Stimulated activated CD4-positive, alpha-beta T cell treated with anti-CD3 and anti-CD28 coated beads, Interleukin-1b, Interleukin-23, amount 100 ng/mL, for 4 hours (primary cell): ENCODE measurements at places on chromosomes 7 and 10.

GRCh38 chr7:1692515-1693418, 22.7 kb downstream of the ELFN1 start:
- no peak for DNase-seq

DNA sequence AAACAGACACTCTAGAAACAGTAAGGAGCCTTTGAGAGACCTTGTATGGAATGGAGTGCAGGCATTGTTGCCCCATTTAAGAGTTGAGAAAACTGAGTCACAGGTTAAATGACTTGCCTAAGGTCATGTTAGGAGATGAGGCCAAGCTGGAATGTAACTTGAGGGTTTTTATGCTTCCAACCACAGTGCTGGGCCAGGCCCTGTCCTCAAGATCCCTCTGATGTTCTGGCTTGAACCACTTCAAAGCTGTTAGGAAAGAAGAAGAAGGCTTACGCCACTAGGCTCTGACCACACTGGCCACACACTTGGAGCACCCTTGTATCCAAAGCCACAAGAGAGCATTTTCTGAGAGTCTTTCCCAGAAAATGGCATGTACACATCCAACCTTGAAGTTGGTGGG, 42.7 kb downstream of the PLAU start:
- no peak for DNase-seq

GRCh38 chr10:1035201-1035600, 9.5 kb upstream of the IDI2 start:
- no peak for DNase-seq

DNA sequence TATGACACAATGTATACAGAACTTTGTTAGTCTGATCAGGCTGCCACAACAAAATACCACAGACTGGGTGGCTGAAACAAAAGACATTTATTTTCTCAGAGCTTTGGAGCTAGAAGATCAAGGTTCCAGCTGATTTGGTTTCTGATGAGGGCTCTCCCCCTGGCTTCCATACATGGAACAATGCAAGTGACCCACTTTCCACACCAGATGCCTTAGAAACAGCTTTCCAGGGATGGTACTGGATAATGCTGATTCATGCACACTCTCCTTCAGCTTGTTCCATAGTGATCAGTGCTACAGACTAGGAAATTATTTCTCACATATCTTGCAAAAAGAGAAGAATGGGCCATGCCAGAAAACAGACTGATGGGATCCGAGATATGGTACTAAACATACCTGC, 1274.9 kb upstream of the SORCS1 start:
- no peak for DNase-seq

DNA sequence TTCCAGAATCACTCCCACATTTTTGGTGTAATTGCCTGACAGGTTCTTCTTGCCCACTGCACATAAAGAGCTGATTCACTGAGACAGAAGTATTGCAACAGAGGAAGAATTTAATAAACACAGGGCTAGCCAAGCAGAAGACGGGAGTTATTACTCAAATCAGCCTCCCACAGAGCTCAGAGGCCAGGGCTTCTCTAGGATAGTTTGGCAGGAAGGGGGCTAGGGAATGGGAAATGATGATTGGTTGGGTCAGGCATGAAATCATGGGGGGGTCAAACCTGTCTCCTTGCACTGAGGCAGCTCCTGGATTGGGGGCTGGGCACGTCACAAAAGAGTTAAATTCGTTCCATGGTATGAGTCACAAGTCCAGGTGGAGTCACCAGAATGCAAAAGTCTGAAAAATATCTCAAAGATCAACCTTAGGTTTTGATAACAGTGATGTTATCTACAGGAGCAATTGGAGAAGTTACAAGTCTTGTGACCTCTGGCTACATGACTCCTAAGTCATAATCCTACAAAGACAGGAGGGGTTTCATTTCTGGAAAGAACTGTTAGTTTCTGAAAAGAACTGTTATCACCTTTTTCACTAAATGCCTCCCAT, 30.2 kb upstream of the ERCC6 start:
- no peak for DNase-seq

GRCh38 chr10:12945690-12946359, 55.7 kb downstream of the CCDC3 start:
- DNase-seq = no peak

DNA sequence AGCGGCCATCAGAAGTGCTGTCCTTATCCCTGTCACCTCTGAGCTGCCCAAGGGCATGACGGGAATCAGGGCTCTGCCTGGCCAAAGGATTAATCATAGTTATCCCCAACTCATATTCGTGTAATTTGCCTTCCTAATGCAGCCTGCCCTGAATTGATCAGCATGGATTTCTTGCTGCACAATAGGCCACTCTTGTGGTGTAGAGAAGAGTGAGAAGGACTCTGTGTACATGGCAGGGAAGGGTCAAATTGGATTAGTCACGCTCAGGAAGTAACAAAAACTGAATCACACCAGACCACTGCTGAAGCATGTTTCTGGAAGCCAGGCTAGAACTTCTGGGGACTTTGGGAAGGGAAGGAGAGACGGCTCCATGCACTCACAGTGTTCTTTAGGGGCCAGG, 227.0 kb downstream of the BUB3 start:
- DNase-seq = no peak

DNA sequence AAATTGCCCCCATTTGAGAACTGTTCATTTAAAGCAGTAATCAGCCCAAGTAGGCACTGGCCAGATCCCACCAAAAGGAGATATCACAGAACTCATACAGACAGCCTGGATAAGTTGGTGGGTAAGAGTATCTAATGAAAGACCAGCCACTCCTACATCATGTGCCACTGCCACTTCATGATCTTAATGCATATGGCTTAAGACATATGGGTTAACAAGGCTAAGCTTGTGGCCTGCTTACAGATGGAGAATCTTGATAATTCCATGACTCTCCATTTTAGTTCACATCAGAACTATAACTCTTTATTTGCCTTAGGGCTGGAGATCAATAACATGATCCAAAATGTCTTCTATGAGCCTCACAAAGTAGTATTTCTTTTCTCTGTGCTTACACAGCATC, 6.8 kb upstream of the IFIT1B start:
- DNase-seq = no peak

GRCh38 chr7:27889800-27890199, 149.8 kb downstream of the TAX1BP1 start:
- DNase-seq = no peak

- no peak for DNase-seq
These were observed 97.4 kb downstream of the KLF6 start for GRCh38 chr10:3687510-3688081.

- DNase-seq = no peak
These were observed 49.9 kb upstream of the NANOS1 start for GRCh38 chr10:118979661-118980060.

- no peak for DNase-seq
These were observed 230.3 kb downstream of the INHBA start for GRCh38 chr7:41472427-41473125.

DNA sequence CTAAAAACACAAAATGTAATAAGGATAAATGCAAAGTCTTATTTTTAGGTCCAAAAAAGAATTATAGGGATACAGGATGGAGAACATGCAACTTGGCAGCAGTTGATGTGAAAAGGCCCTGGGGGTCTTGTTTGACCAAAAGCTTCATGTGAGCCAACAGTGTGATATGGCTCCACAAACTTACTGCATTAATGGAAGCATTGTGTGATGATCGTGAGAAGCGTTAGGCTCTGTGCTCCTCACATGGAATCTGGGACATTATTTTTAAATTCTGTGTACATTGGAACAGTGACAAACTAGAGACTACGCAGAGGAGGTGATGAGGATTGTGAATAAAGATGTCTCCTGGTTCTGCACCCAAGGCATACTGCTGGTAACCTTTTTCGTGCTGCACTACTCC, 39.1 kb upstream of the CALD1 start:
- DNase-seq = no peak

DNA sequence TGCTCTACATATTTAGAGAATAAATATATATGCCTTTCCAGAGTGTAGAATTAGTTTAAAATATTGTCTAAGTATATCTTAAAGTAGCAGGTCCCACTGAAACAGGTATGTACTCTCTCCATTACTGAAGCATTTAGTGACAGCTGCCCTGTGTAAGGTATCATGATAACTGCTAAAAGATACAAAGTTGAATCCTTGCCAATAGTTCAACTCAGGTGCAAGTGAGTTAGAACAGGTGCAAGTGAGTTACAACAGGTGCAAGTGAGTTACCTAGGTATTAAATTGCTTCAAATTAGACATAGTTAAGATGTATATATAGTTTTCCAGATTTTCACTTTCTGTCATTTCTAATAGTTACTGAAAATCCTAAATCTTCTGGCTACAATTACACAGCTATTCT, 119.1 kb downstream of the CNOT4 start:
- DNase-seq = no peak

DNA sequence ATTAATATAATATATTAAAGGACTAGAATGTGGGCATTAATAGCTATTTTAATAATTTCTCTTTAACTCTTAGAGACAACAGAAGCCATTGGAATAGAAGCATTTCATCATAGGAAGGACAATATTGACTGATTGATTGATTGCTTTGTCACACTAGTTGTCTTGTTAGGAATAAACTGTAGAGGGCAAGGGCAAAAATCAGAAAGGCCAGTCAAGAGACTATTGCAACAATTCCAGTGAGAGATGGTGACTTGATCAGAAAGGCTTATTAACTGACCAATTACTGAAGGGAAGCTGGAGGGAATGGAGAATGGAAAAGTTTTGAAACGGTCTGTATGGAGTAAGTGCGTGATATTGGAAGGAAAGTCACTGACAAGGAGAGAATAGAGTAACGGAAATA, 87.3 kb downstream of the RUNDC3B start:
- no peak for DNase-seq

GRCh38 chr7:20839196-20839735, 52.6 kb upstream of the SP8 start:
- no peak for DNase-seq

GRCh38 chr10:87931836-87932230, 68.4 kb downstream of the PTEN start:
- no peak for DNase-seq
